Small intestine (tissue), 16 donors: ENCODE measurements at places on chromosomes 5 and 9. TPM values are rescaled to one million over a fixed set of nuclear protein-coding genes. Genes with fewer than 3 reads are reported as not detected.

DNA sequence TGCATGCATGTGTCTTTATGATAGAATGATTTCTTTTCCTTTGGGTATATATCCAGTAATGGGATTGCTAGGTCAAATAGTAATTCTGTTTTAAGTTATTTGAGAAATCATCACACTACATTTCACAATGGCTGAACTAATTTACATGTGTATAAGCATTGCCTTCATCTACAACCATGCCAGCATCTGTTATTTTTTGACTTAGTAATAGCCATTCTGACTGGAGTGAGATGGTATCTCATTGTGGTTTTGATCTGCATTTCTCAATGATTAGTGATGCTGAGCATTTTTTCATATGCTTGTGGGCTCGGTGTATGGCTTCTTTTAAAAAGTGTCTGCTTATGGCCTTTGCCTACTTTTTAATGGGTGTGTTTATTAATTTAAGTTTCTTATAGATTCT lies 102.3 kb upstream of the CCDC112 start:
- DNase-seq = no peak

DNA sequence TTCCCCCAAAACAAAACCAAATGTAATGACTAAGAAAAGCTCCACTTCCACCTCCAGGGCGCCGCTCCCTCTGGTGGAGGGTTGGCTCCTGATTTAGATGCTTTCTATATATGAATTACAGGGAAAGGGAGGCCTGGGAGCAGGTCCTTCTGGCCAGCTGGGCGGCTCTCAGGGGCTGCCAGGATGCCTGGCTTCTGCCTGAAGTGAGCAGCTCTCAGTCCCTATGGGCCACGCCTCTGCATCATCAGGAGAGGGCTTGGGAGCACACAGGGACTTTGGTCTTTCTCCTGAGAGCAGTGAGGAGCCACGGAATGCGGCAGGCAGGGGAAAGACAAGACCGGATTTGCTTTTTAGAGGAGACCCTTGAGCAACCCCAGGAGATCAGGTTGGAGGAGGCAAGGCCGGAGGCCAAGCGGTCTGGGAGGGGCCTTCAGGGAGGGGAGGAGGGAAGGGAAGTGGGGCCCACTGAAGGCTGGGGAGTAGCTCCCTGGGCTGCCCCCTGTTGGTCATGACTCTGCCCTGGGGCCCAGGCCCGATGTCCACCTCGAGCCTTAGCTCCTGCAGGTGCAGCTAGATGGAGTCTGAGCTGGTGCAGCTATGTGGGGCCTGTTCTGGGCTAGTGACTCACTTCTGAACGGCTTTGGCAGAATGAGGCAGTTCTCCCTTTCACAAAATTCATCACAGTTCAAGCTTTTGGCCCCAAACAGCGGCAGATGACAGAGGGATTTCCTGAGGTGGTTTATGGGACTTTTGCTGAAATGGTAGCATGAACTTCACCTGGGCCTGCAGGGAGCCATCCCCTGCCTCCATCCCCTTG lies 11.3 kb upstream of the GRHPR start:
- DNase-seq = peak; percentile 67

TRPM6 gene
- polyA plus RNA-seq = 0.73 TPM

ALAD gene
- polyA plus RNA-seq = 41.3 TPM

GRCh38 chr9:13898957-13899356 lies 415.0 kb downstream of the NFIB start:
- DNase-seq = no peak

DNA sequence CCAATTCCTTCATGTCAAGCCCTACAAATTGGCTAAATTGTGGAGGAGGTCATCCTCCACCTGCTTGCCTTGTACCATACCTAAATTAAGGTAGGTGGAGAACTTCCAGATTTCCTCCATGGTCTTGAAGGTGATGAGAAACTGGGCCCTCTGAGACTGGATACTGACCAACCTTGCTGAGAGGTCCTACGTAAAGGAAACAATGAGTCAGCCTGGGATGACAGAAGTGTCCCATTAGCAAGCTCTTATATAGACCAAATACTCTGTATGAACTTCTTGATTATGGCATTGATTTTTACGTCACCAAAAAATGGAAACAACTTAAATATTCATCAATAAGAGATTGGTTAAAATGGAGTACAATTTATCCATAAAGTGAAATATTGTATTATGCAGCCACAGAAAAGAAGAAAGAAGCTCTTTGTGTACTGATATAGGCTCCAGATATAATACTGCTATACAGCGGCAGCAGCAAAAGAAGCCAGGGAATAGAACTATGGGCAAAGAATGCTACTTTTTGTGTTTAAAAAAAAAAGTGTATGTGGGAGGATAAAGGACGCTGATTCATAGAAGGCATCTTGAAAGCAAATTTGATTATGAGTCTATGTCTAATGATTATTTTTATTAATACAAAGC lies 18.3 kb downstream of the SH3TC2 start:
- DNase-seq = no peak

DNA sequence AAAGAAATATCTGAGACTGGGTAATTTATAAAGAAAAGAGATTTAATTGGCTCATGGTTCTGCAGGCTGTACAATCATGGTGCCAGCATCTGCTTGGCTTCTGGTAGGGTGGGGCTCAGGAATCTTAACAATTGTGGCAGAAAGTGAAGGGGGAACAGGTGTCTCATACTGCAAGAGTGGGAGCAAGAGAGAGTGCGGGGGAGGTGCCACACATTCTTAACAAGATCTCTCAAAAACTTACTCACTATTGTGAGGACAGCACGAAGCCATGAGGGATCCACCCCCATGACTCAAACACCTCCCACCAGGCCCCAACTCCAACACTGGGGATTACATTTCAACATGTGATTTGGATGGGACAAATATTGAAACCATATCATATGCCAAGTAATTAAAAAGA lies 70.1 kb upstream of the PANK3 start:
- no peak for DNase-seq

RETREG1 gene
- 9.5 TPM for polyA plus RNA-seq
